ENCODE measurements at places on chromosomes 16 and 17.
A peak's percentile ranks its signal among the peaks of the same experiment; 100 is the strongest.

DNA sequence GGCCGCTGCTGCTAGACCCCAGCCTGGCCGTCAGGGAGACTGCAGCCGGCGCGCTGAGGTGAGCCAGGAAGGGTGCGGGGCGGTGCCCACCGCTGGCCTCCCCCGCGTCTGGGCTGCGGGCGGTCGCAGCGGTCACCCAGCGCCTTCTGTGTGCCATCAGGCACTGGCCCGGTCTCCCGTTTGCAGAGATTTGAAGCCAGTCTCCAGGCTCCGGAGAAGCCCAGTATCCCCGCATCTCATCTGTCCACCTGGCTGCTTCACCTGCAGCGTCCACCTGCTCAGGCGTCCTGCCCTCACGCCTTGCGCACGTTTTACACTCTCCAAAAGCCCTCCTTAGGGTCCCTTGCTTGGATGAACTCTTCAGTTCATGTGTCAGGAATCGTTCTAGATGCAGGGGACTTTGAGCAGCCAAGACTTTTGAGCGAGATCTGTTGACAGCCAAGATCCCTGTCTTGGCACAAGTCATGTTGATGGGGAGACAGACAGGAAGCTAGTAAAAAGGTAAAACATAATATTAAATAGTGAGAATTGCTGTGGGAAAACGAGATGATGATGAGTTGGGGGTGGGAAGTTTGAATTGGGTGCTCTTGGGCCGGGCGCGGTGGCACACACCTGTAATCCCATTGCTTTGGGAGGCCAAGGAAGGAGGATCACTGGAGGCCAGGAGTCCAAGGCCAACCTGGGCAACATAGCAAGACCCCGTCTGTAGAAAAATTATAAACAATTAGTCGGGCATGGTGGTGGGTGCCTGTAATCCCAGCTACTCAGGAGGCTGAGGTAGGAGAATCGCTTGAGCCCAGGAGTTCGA is 916 bp downstream of the HEATR3 start:
- peak; percentile 5 for DNase-seq

- DNase-seq, result no peak
Observed at GRCh38 chr16:65002265-65002664, 119.6 kb downstream of the CDH11 start.

DNA sequence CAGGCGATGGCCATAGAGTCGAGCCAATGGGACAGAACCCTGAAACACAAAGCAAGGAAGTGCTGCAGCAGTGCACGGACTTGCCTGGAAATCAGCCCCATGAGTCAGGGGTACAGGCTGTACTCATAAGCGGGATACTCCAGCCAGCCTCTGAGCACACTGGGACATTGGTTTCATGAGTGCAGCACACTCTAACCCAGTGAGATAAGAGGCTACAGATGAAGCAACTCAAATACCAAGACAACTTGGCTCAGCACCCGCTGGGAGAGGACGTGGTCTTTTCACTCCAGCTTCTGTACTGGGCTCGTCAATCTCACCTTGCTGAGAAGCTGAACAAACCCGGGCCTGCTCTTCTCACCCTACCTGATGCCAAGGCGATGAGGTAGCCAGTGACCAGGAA is 98.2 kb downstream of the AXIN2 start:
- DNase-seq, result no peak

DNA sequence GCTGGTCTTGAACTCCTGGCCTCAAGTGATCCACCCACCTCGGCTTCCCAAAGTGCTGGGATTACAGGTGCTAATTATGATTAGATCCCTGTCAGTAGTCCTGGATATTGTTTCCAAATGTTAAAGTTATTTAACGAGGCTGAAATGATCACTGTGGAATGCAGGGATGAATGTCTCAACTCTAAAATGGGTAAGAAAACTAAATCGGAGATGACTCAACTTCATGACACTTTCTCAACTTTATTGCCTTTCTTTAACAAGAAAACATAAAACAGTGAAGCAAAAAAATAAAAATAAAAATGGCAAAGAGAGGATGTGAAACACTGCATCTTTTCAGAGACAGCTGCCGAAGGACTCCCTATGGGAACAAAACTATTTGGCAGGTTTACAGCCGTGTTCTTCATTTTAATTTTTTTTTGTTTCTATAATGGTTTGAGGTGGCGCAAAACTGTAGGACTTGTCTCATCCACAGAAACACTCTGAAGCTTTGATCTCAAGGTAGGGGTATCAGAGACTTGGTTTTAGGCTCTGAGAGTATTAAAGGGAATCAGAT is 382.0 kb downstream of the GRIN2A start:
- no peak for DNase-seq

GRCh38 chr17:68384941-68385340 is 72.4 kb downstream of the WIPI1 start:
- DNase-seq, result no peak

DNA sequence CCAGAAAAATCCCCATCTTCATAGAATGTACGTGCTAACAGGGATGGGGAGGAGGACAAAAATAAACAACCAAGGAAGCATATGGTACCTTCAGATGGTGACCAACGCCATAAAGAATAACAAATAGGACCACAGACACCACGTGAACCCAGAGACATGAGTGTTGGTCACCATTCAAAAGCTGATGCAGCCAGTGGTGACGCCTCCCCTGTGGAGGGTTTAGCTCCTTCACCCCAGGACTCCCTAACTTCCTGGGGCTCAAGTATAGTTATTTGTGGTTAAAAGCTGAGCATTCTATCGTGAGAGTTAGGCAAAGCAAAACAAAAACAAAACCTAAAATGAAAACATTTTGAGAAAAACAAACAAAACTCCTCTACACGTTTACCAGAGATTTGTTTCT is 184.7 kb downstream of the SOX9 start:
- no peak for DNase-seq

DNA sequence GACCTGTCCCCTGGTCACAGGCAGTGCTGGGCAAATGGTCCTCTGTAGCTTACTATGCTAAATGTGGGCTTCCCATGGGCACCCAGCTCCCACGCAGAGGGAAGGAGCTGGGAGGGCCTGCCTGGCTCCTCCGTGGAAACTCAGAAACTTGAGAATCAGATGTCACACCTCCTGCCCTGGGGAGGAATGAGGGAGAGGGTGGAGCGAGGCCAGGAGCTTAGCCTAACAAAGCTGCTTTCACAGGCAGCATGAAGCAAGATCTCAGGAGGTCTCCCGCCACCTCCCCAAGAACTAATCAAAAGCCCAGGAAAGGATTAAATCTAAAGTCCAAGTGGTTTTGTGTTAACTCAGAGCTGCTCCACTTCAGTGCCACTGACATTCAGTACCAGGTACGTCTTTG is 33.6 kb upstream of the XYLT2 start:
- peak; percentile 47 for DNase-seq
